NCI-H1694 (cell line): ENCODE measurements at places on chromosomes 3 and 15.

GRCh38 chr15:100602823-100603393 lies 519 bp downstream of the ASB7 start:
- no peak for DNase-seq

DNA sequence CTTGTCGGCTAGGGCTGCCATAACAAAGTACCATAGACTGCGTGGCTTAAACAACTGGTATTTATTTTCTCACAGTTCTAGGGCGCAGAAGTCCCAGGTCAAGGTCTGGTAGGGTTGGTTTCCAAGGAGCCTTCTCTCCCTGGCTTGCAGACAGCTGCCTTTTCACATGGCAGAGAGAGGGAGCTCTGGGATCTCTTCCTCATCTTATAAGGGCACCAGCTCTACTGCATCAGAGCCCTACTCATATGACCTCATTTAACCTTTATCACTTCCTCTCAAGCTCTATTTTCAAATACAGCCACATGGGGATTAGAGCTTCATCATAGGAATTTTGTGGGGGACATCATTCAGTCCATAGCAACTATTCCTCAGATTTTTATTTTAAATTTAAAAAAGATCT lies 17.6 kb upstream of the PAQR9 start:
- DNase-seq = no peak

DNA sequence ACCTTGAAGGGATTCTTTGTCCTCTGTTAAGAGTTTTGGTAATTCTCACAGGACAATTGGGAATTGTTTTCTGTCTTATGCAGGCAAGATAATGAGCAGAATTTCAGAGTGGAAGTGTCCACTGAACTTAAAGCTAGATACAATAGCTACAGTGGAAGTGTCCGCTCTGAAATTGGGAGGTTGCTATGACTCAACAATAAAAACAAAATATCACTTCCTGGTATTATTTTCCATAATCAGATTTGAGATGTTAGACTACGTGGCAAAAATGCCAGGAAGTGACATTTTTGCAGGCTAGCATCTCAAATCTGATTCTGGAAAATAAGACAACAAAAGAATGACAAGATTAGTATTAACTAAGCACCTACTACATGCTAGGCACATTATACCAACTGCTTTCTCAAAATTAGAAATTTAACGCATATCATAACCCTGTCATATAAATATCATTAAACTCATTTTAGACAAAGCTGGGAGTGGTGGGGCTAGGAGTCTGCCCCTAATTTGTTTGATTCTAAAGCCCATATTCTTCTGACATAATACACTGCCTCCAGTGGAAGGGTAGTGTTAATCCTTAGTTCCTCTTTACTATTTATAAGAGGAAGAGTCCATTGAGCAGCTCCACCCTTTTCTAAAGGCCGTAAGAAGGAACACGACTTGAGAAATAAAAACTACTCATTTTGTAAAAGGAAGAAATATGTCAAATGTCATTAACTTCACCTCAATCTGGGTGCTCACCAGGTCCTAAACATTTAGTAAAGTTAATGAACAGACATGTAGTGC lies 266.9 kb upstream of the STT3B start:
- DNase-seq = no peak

DNA sequence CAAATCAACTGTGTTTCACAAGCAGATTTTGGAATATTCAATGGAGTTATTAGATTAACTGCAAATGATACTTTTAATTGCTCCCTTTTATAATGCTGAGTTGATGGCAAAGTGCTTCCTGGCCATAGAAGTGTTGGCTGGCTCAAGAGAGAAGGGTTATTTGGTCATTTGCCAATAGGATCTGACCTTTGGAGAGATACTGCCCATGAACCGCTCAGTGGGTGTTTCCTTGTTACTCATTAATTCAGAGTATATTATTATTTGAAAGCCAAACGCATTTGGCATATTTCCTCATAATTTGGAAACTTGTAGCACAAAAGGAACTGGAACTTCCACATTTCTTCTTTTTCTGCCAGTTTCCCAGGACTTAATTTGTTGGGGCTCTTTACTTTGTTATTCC lies 234.7 kb downstream of the CDIN1 start:
- DNase-seq = no peak

DNA sequence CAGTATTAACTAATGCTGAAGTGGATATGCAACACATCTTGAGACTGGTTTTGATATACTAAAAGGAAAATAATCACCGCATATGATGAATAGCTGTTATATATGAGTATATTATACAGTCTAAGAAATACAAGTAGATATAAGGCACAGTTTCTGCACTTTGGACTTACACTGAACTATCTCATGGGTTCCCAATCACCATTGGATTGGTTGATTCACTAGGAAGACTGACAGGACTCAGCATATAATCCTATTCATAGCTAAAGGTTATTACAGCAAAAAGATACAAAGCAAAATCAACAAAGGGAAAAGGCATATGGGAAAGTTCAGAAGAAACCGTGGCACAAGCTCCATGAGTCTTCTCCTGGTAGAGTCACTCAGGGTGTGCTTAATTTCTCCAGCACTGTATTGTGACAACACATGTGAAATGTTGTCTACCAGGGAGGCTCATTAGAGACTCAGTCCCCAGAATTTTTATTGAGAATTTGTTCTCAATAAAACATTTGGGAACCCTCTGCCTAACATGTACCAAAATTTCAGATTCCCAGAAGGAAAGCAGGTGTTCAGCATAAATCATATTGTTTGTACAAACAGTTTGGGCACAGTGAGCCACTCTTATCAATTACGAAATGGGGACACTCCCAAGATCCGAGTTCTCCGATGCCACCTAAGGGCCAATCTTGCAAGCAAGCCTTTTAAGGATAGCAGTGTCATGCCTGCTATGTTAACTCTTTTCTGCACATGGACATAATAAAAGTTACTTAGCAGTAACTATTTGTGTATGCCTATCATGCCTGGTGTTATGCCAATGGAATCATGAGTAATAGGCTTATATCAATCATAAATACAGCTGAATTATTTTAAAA lies 26.8 kb downstream of the CMC1 start:
- DNase-seq = no peak

- DNase-seq = no peak
Measured at GRCh38 chr15:90483637-90484036, 46.1 kb upstream of the CRTC3 start.

DNA sequence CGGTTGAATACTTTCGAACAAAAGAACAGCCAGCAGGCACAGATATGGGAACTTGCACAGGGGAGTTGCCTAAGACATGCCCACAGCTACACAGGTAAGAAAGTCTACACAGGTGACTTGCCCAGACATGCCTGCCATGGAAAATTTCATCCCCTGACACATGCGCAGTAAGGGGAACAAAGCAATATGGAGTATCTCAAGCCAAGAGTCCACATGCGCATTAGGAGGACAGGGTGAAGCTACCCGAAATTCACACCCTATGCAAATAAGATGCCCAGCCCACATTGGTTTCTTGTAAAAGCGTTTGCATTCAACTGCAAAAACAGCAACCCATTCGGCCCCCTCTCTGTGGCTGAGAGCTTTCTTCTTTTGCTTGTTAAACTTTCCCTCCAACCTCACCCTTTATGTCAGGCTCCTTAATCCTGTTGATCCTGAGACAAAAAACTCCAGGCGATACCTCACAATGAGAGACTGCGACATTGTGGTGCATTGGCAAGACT lies 49.3 kb upstream of the TRPM1 start:
- no peak for DNase-seq

DNA sequence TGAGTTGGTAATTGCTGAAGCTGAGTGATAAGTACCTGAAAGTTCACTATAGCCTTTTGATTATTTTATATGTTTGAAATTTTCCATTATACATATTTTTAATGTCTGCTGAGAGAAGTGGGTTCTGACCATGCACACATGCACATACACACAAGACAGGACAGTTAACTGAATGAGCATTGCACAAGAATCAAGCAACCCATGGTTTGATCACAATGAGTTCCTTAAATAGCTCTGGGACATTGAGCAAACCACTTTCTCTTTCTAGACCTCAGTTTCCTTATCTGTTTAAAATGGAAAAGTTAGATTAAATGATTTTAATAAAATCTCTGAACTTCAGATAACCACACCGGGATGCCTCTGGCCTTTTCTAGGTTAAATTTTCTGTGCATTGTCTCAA lies 26.7 kb downstream of the SNTN start:
- DNase-seq = no peak

GRCh38 chr3:182259579-182259978 lies 533.7 kb upstream of the ATP11B start:
- DNase-seq = no peak

- no peak for DNase-seq
Measured at GRCh38 chr3:128709506-128710210, 16.3 kb upstream of the RAB7A start.

DNA sequence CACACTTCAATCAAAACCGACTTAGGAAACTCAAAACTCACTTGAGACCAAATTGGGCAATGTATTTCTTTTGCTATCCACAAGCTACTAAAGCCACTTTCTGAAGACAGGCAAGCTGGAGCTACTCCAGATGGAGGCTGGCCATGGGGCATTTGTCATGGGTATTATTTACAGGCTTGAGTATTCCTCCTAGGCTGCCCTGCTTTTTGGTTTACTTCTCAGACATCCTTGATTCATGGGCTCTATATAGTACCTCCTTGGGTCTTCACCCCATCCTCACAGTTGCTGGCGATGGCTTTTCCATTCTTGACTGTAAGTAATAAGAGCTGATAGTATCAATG lies 18.6 kb upstream of the SYNM start:
- DNase-seq = no peak
